ENCODE measurements at places on chromosomes 16 and 17. TPM values are rescaled to one million over a fixed set of nuclear protein-coding genes. Genes with fewer than 3 reads are reported as not detected.

- DNase-seq, result no peak
These were observed 27.0 kb upstream of the MRPS23 start for GRCh38 chr17:57876866-57877237.

- DNase-seq, result no peak
These were observed 183.2 kb upstream of the HSBP1 start for GRCh38 chr16:83624429-83625120.

DNA sequence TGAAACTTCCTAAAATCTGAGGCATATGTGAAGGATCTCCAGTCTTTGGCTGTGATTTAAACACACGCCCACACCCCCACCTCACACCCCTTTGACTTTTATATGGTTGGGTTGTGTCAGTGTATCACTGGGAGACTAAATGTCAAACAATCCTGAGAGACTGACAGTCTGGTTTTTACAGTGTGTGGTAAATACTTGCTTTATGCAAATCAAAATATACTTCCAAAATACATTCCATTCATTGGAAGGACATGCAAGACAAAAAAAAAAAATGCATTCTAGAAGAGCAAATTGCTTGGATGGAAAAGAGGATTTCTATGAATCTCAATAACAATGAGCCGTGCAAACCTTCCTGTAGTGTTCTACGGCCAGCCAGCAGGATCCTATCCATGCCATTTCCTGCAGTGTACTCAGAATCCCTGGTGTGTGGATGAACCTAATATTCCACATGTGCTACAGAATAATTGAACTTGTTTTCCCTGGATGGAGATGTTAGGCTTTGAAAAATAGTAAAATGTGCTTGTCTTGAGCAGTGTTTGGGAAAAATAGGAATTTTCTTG, 602.1 kb upstream of the GOT2 start:
- DNase-seq, result no peak

The RCVRN gene
- not detected for total RNA-seq

The ARHGDIG gene
- 2.4 TPM for total RNA-seq

All from left colon (tissue), 2 donors.